ENCODE measurements at places on chromosomes 16 and 17.

DNA sequence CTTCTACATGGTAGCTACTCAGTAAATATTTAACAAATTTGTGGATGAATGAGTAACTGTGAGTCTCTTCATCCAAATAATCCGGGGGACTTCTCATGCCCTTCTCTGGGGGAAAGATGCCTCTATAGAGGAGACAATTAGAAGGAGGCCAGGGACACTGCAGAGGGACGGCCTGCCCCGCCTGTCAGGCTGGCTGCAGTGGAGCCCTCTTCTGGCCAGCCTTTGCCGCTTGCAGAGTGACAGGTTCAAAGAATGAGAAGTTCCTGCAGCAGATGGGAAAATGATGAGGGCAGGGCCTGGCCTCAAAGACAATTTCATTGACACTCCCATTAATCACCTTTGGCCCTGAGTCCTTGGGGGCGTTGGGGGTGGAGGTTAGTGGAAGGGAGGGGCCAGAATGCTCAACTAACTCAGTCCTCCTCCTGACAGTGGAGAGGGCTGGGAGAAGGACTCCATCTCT, 339.0 kb downstream of the MAF start:
- no peak for DNase-seq

DNA sequence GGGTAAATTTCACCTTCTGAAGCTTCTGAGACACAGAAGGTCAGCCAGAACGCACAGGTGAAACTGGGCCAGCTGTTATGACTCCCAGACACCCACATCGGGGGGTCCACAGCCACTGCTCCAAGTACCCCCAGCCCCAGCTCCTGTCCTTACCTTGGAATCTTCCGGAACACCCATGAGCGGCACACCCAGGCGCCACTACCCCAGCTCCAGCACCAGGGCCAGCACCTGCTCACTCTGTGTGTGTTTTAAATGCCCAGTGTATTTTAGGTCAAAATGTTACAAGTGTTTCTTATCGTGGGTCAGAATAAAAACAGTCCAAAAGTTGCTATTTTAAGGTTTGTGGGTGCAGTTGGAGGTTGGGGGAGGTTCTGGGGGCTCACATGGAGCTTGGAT, 116.3 kb downstream of the RMI2 start:
- DNase-seq = no peak

DNA sequence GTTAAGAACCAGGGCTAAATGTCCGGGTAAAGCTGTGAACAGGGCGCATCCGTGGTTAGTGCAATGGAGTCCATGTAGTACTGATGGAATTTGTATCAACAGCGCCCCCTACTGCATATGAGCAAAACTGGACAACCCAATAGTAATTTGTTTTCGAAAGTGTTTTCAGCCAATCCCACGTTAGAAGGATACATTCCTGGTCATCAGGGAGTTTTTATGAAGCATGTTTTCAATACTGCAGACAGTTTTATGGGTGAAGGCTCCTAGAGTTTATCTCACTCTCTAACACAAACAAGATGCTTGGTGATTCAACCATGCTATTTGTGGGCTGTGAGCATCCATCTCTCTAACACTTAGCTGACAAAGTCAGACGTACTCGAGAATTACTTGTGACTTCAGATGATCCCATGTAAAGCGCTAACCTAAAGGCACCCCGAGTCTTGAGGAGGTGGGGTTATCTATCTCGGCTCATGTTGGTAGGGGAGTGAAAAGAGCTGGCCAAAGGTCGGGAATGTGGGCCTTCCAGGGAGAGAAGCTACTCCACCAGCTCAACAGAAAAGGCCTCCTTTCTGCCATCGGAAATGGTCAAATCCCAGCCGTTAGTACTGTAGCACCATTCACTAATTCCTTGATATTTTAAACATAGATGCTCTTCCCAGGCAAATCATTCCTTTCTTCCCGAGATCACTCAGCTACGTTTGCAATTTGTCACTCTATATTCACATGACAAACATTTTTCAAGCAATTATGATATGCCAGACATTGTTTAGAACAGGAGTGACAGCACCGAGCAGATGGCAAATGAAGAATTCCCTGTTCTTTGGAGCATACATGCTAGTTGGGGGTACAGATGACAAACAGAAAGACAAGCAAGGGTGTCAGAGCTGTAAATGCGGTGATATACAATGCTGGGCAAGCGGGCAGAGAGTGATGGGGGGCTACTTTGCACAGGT, 46.9 kb upstream of the HNF1B start:
- DNase-seq = no peak

DNA sequence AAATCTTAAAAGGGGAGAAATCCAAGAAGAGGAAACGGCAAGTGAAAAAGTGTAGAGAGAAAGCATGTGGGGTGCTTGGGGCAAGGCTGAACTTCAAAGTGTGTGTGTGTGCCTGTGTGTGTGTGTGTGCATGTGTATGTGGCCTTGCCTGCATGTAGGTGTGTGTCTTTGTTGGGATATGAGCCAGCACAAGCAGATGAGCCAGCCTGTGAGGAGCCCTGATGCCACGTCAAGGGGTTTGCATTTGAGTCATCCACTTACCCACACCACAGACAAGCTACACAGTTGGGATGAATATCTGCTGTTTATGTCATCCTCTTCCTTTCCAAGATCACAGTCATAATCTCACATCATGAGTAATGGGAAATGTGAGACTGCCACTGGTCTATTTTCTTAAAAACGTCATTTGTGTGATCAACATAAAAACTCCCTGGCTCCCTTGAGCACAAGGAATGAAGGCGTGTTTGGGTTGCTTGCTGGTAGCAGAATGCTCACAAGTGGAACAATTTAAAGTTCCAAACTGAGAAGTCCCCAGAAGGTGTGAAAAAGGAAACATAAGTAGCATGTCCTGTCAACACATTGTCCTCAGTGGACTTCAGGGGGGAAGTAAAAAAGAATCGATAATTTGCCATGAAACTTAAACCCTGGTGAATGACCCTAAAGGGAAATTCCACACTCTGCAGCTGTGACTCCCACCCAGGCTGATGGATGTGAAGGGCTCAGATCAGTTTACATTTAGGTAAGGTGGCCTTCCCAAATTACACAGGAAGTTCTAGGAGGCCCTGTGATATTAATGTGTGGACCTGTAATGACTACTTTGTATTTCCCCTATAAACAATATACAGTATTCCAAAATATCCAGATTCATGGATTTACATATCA, 14.7 kb downstream of the KCTD19 start:
- DNase-seq = peak; percentile 62

DNA sequence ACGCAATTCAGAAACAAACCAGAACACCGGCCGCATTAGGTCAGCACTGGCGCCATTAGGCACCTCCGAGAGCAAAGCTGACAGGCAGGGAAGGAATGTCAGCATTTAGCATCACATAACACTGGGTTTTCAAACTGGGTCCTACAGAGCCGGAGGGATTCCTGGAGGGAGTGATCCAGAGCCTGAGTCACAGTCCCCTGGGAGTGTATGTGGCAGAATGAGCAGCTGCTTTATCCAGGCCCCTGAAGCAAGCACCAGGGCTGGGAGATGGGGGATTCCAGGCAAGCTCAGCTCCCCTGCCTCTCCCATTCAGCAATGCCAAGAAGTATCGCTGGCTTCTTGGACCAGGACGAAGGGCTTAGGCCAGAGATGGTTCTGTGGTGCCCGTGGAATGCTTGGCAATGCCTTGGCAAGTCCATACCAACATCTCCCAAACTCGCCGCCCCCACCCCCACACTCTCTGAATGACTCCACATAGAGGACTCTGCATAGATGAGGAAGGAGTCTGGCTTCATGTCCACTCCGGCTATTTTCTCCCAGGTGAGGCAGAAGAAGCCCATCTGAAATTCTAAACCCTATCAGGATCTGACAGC, 20.4 kb downstream of the GAS7 start:
- DNase-seq = no peak

DNA sequence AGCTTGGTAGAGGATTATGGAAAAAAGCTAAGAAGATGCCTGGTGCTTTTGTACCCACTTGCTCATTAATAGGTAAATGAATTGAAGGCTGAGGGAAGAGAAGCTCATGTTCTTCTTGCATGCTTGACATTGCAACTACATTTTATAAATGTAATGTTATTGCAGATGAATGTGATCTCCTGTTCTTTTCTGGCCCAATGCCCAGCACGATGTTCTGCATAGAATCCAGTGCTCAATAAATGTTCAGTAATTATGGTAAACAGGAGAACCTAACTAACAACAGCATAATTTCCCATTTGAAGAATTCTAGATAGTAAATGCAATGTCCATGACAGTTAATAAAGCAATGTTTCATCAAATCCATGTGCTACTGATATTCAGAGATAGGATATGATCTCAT, 638.2 kb upstream of the SOX9 start:
- DNase-seq = no peak

GRCh38 chr16:1757714-1758461, 13.5 kb downstream of the NME3 start:
- DNase-seq = no peak

GRCh38 chr16:28910086-28911031, 14.7 kb downstream of the RABEP2 start:
- DNase-seq = no peak

DNA sequence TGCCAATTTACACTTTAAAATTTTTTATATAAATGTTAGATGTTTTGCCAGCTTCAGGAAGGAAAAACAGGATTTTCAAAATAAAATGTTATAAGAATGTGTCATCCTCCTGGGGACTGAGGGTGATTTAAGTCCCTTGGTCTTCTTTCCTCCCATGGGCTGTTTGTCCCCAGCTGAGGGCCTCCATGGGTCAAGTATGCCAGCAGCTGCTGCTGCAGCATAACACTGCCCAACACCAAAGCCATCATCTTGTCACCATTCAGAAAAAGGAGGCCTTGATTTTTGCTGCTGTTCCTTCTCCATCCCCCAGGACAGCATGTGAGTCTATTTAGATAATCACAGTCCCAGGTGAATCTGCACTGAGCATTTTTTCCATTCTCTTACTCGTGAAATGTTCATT, 188.5 kb downstream of the LGALS9B start:
- DNase-seq = no peak

DNA sequence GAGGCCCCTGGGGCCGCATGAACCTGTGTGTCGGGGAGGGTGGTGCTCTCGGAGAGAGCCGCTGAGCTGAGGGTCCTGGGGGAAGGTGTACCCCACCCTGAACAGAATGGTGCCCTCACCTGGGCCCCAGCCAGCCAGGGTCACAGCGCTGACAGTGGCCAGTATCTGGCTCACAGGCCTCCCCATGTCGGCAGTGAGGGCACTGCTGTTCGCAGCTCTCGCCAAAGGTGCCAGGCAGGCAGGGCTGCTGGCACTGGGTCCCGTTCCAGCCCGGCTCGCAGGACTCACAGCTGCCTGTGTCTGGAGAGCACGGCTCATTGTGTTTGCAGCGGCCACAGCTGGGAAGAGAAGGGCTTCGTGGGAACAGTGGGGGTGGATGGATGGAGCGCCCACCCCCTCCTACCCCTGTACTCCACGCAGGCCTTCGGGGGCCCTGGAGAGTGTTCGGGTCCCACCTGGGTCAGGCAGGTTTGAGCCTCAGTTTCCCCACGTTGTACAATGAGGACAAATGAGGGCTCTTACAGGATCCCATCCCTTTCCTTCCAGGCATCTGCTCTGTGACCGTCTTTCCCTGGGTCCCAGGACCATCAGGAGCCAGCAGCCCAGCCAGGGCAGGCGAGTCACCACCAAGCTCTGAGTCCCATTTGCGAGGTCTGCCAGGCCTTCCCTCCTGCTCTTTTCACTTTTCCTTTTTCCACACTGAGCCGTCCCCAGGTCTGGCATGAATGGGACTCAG, 5.0 kb downstream of the SCARF1 start:
- no peak for DNase-seq

DNA sequence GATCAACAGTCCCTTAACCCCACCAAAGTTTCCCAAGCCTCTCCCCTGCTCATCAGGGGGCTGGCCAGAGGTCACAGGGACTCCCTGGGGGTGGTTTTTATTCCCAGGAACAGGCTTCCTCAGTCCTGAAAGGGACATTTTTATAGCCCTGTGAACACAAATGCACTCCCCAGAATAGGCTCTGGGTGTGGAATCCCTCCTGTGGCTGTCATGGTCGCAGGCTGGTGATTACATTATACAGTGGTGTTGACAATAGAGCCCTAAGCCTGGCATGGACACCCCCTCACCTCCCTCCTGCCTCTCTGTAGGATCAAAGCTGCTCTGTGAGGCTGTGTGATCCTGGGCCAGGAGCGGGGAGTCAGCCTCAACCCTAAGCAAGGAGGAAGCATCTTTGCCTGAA, 1.4 kb upstream of the CA4 start:
- DNase-seq = no peak

DNA sequence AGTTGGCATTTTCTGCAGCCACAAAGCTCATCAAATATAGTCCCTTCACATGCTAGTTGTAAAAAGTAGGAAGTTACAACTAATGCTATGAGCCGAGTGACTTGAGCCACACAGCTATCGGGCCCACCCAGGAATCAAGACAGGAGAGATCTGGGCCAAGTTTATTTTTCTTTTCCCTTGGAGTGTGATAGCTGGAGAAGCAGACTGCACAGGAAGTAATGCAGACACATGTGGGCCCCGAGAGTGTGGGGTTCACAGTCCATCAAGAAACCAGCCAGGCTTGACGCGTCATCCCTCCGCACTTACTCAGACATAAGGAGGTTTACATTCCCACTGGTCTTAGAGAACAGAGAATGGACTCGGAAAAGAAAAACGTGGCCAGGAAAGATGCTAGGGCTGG, 403.1 kb upstream of the CDH11 start:
- no peak for DNase-seq

- no peak for DNase-seq
Measured at GRCh38 chr17:4751932-4752331, 12.2 kb upstream of the CXCL16 start.

DNA sequence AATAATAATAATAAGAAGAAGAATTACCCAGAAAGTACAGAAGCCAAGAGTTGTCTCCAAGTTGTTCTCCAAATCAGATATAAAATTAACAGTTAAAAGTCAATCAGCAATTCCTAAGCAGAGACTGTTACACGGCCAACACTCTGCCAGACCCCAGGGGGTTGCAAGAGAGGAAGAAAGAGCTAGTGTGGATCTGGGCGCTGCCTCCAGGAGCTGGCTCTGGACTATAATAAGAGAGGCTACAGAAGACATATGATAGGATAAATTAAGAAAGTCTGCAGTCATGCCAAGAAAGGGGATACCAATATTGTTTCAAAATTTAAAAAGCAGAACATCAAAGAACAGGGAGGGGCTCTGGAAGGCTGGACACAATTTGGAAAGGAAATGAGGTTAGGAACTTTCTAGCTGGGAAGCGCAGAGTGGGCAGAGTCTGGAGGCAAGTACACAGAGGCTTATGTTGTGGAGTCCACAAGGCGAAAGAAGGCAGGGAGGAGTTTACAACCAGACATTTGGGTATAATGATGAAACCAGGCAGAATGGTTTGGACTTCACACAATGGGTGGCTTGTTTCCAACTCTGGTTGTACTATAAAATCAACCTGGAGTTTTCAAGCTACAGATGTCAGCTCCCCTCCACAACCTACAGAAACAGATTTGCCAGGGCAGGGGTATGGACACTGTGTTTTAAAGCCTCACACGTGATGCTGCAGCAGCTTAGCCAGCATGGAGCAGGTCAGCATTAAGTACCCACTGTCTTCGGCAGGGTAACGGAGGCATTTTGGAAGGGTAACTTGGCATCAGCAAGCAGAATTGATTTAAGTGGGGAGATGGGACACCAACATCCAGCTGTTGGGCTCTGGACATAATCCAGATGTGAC, 49.4 kb downstream of the SLC39A11 start:
- DNase-seq = no peak

- no peak for DNase-seq
Measured at GRCh38 chr17:42680331-42680808, 1.3 kb downstream of the CCR10 start.

Data from stimulated activated CD4-positive, alpha-beta T cell treated with anti-CD3 and anti-CD28 coated beads, Interleukin-15, amount 100 ng/mL, for 1 hour (primary cell).